ENCODE measurements at places on chromosomes 5 and 9. TPM values are rescaled to one million over a fixed set of nuclear protein-coding genes. Genes with fewer than 3 reads are reported as not detected.

DNA sequence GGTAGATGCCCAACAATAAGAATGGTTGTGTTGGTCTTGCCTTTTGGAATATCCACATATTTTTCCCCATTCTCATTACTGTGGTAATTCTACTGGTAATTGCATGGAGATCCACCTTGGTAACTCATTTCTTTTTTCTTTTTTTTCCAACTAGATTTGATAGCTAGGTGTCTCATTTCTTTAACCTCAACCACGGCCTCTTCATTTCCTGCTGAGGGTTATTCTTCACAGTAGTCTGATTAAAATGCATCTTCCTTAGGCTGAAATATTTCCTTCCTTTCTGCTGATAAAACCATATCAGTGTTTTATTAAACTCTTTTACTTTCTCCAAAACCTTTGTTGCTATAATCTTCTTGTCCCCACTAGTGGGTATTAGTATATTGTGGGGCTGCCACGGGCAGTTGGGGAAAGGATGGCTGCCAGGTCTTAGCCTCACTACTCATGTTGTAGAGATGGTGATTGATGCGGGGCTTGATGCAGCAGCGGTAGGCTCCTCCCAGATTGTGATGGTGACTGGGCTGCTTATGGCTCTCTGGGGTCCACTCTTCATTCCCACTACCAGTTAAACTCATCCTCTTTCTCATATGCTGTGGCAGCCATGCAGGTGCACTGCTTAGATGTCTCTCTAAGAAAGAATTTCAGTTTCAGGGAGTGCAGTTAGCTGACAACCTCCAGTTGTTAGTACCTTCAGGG is 35.9 kb downstream of the KIF2A start:
- peaks cover 5% of the 10 kb centered on the region for H3K4me1 ChIP-seq
- no peak for DNase-seq
- H3K4me3 ChIP-seq = no peak overlapping the region

DNA sequence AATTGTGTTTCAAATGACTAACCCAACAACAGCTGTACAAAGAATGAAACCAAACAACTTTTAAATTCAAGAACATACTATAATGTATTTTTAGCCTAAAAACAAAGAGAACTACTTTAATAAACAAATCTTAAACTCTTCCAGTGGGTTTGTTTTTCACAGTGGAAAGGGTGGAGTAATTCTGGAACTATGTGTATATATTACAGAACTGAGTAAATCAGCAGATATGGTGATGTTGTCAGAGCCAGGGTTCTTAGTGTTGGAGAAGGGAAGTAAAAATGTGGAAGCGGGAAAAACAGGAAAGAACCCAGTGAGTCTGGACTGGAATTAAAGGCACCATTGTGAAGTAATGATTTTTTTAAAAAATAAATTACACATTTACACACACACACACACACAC is 144.9 kb downstream of the CDK5RAP2 start:
- H3K27me3 ChIP-seq = no peaks in the 10 kb centered on the region
- H3K4me3 ChIP-seq = no peak overlapping the region
- no peak for DNase-seq
- no peak overlapping the region for H3K27ac ChIP-seq
- H3K4me1 ChIP-seq = no peaks in the 10 kb centered on the region
- H3K36me3 ChIP-seq = peaks cover 2% of the 10 kb centered on the region

- H3K36me3 ChIP-seq = peaks cover 2% of the 10 kb centered on the region
- H3K27ac ChIP-seq = peak overlapping the region; percentile 97
- peak overlapping the region; percentile 45 for H3K4me3 ChIP-seq
- peaks cover 4% of the 10 kb centered on the region for H3K4me1 ChIP-seq
- no peaks in the 10 kb centered on the region for H3K27me3 ChIP-seq
- DNase-seq = no peak
Observed at GRCh38 chr9:101398930-101399642, 435 bp downstream of the ZNF189 start.

DNA sequence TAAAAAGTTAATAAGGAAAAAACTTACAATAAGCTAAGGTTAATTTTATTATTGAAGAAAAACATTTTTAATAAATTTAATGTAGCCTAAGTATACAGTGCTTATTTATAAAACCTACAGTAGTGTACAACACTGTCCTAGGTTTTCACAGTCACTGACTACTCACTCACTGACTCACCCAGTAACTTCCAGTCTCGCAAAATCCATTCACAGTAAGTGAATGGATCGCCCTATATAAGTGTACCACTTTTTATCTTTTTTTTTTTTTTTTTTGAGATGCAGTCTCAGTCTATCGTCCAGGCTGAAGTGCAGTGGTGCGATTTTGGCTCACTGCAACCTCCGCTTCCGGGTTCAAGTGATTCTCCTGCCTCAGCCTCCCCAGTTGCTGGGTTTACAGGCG is 47.7 kb downstream of the FNIP1 start:
- no peak overlapping the region for H3K4me3 ChIP-seq
- H3K27me3 ChIP-seq = no peaks in the 10 kb centered on the region

GRCh38 chr9:34334337-34334824 is 5.0 kb downstream of the NUDT2 start:
- H3K36me3 ChIP-seq = no peaks in the 10 kb centered on the region
- no peak overlapping the region for H3K27ac ChIP-seq
- H3K4me3 ChIP-seq = no peak overlapping the region
- no peak for DNase-seq
- H3K27me3 ChIP-seq = no peaks in the 10 kb centered on the region

GRCh38 chr9:92654481-92655301 is 15.2 kb downstream of the IPPK start:
- no peaks in the 10 kb centered on the region for H3K4me1 ChIP-seq
- no peaks in the 10 kb centered on the region for H3K36me3 ChIP-seq
- no peaks in the 10 kb centered on the region for H3K27me3 ChIP-seq
- DNase-seq = peak; percentile 10
- H3K27ac ChIP-seq = no peak overlapping the region

GRCh38 chr5:19920761-19921160 is 67.2 kb downstream of the CDH18 start:
- no peak for DNase-seq
- no peak overlapping the region for H3K4me3 ChIP-seq
- no peaks in the 10 kb centered on the region for H3K4me1 ChIP-seq
- no peaks in the 10 kb centered on the region for H3K36me3 ChIP-seq
- H3K27me3 ChIP-seq = no peaks in the 10 kb centered on the region

DNA sequence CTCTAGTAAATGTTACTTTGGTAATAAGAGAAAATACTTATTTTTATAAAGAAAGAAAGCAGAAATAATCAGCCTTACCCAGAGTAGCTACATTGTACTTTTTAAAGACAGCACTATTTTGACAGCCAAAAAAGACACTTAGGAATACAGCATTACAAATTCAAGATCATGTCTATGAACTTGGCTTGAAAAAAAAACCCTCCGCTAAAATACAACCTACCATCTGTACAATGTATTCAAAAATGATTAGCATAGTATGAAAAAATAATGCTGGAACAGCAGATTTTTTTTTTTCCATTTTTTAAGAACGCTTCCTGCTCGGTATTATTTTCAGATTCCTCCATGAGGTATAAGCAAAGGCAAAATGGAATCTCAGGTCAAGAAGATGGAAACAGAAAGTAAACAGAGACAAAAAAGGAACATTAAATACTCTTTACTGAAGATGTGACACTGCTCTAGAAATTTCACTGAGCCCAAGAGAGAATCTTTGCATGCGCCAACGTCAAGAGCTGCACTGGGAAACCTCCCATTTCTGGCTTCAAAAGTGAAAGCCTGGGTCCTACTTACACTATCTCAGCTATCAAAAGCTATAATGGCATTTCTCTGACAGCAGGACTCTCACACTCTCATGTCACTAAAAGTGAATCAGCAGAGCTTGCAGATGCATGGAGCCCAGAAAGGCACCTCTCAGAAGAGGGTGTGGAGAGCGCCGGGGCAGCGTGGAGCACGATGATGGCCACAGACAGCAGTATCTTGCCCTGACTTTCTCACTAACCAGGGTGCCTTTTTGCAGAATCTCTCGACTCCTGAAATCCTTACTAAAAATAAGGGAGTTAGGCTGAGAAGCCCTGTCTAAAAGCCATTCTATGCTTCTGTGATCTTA is 167.4 kb downstream of the ELAVL2 start:
- H3K36me3 ChIP-seq = no peaks in the 10 kb centered on the region
- H3K4me3 ChIP-seq = no peak overlapping the region
- no peaks in the 10 kb centered on the region for H3K4me1 ChIP-seq
- DNase-seq = no peak
- no peaks in the 10 kb centered on the region for H3K27me3 ChIP-seq
- H3K27ac ChIP-seq = no peak overlapping the region

GRCh38 chr9:75715360-75715759 is 175.1 kb upstream of the PCSK5 start:
- no peak overlapping the region for H3K27ac ChIP-seq
- no peaks in the 10 kb centered on the region for H3K36me3 ChIP-seq
- H3K4me1 ChIP-seq = no peaks in the 10 kb centered on the region
- DNase-seq = no peak

GRCh38 chr5:116135344-116135743 is 50.5 kb downstream of the COMMD10 start:
- H3K27ac ChIP-seq = no peak overlapping the region
- DNase-seq = no peak
- H3K4me3 ChIP-seq = no peak overlapping the region
- no peaks in the 10 kb centered on the region for H3K4me1 ChIP-seq

DNA sequence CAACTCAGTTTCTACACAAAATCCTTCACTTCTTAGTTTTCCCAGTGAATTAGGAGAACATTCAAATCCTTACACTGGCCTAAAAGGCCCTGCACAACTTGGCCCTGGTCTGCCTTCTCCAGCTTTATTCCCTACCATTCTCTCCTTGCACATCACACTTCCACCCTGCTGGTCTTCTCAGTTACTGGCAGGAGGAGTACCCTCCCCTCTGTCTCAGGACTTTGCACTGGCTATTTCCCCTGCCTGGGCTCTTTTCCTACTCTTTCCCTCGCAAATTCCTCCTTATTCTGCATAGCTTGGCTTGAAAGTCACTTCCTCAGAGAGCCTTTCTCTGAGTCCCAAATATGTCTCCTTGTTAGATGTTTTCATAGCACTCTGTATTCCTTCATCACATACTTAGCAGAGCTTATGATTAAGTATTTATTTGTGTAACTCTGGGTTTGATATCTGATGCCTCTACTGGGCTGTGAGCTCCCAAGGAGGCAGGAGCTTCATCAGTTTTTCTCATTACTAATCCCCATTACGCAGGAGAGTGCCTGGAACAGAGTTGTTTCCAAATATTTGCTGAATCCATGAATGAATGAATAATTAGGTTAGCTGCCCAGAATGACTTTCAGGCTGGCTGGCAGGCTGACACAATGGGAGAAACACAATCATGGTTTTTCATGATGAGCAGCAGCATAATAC is 159.8 kb upstream of the KLF9 start:
- H3K4me1 ChIP-seq = no peaks in the 10 kb centered on the region
- no peak for DNase-seq
- H3K27ac ChIP-seq = no peak overlapping the region
- H3K27me3 ChIP-seq = no peaks in the 10 kb centered on the region

DNA sequence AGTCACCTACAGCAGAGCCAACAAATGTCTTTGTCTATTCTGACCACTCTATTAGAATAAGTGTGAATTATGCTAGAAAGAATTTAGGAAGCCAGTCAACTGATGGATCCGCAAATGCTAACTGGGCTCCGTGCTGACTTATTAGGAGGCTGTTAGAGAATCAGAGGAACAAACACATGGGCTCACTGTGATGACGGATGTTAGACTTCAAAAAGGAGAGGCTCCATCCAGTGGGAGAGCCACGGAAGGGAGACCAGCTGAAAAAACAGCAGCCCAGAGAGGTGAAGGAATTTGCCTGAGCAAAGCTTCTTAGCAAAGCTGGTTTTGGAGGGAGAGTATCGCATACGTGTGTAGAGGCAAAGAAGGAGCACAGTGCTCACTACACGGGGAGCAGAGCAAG is 5.8 kb upstream of the TGFBI start:
- H3K4me3 ChIP-seq = no peak overlapping the region
- H3K27me3 ChIP-seq = no peaks in the 10 kb centered on the region
- H3K36me3 ChIP-seq = no peaks in the 10 kb centered on the region
- H3K4me1 ChIP-seq = no peaks in the 10 kb centered on the region
- DNase-seq = no peak

DNA sequence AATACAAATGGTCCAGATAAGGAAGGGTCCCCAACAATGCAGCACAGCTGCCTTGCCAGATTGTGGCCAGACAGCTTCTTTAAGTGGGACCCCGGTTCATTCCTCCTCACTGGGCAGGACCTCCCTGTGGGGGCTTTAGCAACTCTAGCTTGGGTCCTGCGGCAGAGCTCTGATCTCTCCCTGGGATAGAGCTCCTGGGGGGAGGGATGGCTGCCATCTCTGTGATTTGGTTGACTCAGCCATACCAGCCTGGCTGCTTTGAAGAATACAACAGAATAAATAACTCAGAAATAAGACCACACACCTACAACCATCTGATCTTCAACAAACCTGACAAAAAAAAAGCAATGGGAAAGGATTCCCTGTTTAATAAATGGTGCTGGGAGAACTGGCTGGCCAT is 22.7 kb upstream of the ROR2 start:
- no peaks in the 10 kb centered on the region for H3K4me1 ChIP-seq
- no peak overlapping the region for H3K4me3 ChIP-seq

- no peak overlapping the region for H3K4me3 ChIP-seq
- H3K27me3 ChIP-seq = no peaks in the 10 kb centered on the region
- peaks cover 8% of the 10 kb centered on the region for H3K4me1 ChIP-seq
Observed at GRCh38 chr5:1014781-1015221, 6.2 kb downstream of the NKD2 start.

DNA sequence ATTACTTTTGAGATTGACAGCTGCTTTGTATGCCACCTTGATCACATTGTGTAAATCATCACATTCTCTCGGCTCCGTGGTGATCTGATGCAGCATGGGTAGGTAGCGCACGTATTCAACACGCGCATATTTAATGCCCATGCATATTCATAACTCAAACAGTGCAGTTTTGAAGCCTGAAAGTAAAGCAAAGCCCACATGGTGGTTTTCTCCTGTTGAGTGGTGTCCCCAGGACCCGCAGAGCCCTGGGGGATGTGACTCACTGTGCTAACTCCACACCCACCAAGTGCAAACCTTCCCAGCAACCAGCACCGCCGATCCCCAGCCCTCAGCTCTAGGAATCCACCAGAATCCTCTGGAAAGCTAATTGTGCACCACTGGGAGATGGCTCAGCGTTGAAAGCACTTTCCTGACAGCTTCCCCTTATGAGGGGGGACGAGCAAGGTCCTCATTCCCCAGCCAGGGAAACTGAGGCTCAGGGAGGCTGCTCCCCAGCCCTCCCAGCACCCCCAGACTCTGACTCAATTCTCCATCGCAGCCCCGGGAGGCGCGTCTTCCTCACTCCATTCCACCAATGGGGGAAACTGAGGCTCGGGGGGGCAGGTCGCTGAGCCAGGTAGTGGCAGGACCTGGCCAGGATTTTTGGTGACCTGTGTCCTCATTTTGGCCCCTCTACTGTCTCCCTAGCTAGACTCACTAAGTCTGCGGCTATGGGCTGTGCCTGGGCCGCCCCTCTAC is 46.4 kb downstream of the SARDH start:
- peak overlapping the region; percentile 69 for H3K27ac ChIP-seq
- no peaks in the 10 kb centered on the region for H3K27me3 ChIP-seq
- DNase-seq = no peak
- peaks cover 35% of the 10 kb centered on the region for H3K4me1 ChIP-seq
- no peak overlapping the region for H3K4me3 ChIP-seq

Gene ITGA2
- total RNA-seq = 19.3 TPM

Gene SEC24A
- total RNA-seq = 47.4 TPM

Gene PCDHA12
- not detected for total RNA-seq

Gene TAF11L14
- total RNA-seq = not detected

Gene STPG3
- total RNA-seq = not detected

Gene GRK6
- 71.9 TPM for total RNA-seq

Gene HBEGF
- total RNA-seq = 5.8 TPM

Gene UNC13B
- total RNA-seq = 20.8 TPM

Gene NIPAL4
- 0.86 TPM for total RNA-seq

Gene SLC34A3
- total RNA-seq = 0.19 TPM

Gene IRX1
- total RNA-seq = not detected

Gene C9orf50
- total RNA-seq = not detected

Gene ECSCR
- total RNA-seq = not detected

Gene PCDH12
- total RNA-seq = not detected

Gene NEURL1B
- 6.0 TPM for total RNA-seq

Gene GPR151
- not detected for total RNA-seq

Gene CATSPER3
- total RNA-seq = 0.61 TPM

Gene MVB12B
- total RNA-seq = 24.4 TPM
